Colonic mucosa (tissue), 4 donors: ENCODE measurements at places on chromosomes 4 and X. TPM values are rescaled to one million over a fixed set of nuclear protein-coding genes. Genes with fewer than 3 reads are reported as not detected.

The FRG2 gene
- not detected for total RNA-seq

The MGST2 gene
- total RNA-seq, result 105 TPM

The SLC4A4 gene
- 124 TPM for total RNA-seq

The ARHGAP6 gene
- 1.1 TPM for total RNA-seq

The MAGEA12 gene
- 0.20 TPM for total RNA-seq

The CT45A8 gene
- total RNA-seq, result not detected

The TAB3 gene
- 22.2 TPM for total RNA-seq

The JAKMIP1 gene
- total RNA-seq, result 0.19 TPM

The GPR119 gene
- total RNA-seq, result 0.52 TPM

The MBNL3 gene
- total RNA-seq, result 36.8 TPM

The MMGT1 gene
- 23.9 TPM for total RNA-seq

The BLTP1 gene
- total RNA-seq, result 80.1 TPM

The MAGED4 gene
- 1.8 TPM for total RNA-seq

The SHOX gene
- 0.11 TPM for total RNA-seq

The FRYL gene
- total RNA-seq, result 193 TPM

The MAGEA2 gene
- total RNA-seq, result not detected

The RAB41 gene
- not detected for total RNA-seq

The CLIC2 gene
- 9.1 TPM for total RNA-seq

The TXLNG gene
- 11.3 TPM for total RNA-seq

The SLC9B1 gene
- total RNA-seq, result not detected

The CCDC149 gene
- 13.5 TPM for total RNA-seq

The DUSP21 gene
- total RNA-seq, result not detected

The PAK3 gene
- 0.25 TPM for total RNA-seq

The FGG gene
- 0.29 TPM for total RNA-seq

The FGB gene
- total RNA-seq, result 6.2 TPM

The NEIL3 gene
- total RNA-seq, result 6.1 TPM

The MFAP3L gene
- total RNA-seq, result 4.7 TPM

The ZNF280C gene
- 2.1 TPM for total RNA-seq

The LCORL gene
- 20.7 TPM for total RNA-seq

The SUPT20HL1 gene
- total RNA-seq, result not detected

The TMPRSS11A gene
- total RNA-seq, result not detected

The PUDP gene
- 55.1 TPM for total RNA-seq
